Stimulated activated CD8-positive, alpha-beta memory T cell treated with anti-CD3 and anti-CD28 coated beads, Interleukin-4, amount 100 ng/mL, for 1 hour (primary cell): ENCODE measurements at places on chromosomes 1 and 21.

DNA sequence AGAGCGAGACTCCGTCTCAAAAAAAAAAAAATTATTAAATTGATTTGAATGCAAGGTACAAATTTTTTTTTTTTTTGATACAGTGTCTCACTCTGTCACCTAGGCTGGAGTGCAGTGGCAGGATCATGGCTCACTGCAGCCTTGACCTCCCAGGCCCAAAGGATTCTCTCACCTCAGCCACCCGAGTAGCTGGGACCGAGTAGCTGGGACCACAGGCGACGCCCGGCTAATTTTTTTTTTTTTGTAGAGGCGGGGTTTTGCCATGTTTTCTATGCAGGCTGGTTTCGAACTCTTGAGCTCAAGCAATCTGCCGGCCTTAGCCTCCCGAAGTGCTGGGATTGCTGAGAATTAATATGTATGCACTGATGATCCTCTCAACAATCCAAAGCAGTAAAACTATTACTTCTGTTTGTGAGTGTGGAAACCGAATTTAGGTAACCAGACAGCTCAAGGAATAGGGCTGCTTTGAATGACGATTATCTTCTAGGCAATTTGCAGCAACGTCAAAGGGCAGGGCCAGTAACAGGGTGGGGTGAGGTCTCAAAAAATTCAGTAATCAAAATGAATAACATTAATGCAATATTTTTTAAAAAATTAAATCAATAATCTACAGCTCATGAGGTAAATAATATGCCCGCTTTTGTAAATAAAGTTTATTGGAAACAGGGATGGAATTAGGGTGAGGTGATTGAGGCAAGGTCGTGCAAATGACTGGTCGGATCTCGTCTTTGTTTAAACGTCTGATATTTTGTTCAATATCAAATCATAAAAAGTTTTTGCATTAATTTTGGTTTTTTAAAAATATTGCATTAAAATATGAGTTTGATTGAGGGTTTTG lies 1.2 kb downstream of the CLSPN start:
- no peak for DNase-seq

DNA sequence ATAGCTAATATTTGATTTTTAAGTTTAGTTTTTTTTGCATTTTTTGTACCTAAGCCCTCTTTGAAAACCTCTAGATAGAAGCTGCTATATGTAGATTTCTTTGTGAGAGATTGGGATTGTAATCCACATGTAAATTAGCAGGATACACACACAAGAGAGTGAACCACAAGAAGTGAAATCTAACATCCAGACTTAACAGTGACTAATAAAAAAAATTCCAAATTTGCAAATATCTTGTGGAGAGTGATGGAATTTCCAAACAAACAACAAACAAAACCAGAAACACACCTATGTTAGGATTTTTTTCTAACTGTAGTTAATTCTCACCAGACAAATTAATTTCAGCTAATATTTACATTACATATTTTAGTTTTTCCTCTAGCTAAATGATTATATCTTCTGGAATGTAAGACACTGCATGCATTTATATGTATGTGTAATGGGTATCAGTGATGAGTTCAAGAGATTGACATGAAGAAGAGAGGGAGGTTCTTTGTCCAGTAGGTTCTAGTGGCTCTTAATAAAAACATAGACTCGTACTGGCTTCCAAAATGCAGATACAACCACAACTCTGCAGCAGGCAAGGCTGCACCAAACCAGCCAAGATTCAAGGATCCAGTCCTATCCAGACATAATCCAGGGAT lies 12.8 kb downstream of the CLDN17 start:
- no peak for DNase-seq

- DNase-seq = no peak
Measured at GRCh38 chr1:238254935-238255334, 364.2 kb upstream of the ZP4 start.

GRCh38 chr1:232403017-232403714 lies 226.8 kb downstream of the SIPA1L2 start:
- no peak for DNase-seq

GRCh38 chr1:247111700-247112478 lies 7.7 kb upstream of the ZNF669 start:
- DNase-seq = no peak

DNA sequence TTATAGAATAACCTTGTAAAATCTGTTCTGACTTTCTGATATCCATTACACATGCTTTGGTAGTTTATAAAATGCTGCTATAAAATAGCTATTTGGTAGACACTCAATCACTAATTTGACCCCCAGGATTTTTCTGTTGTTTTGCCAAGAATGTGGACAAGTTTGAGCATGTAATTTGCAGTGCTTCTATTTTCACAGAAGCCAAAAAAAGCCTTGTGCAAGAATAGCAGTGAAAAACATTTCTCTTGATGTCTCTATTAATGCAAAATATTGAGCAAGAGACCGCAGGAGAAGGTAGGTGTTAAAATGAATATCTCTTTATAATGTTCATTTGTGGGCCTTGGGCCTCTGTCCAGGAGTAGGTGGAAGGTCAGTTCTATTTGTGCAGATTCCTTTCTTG lies 22.5 kb downstream of the MAP3K7CL start:
- no peak for DNase-seq

DNA sequence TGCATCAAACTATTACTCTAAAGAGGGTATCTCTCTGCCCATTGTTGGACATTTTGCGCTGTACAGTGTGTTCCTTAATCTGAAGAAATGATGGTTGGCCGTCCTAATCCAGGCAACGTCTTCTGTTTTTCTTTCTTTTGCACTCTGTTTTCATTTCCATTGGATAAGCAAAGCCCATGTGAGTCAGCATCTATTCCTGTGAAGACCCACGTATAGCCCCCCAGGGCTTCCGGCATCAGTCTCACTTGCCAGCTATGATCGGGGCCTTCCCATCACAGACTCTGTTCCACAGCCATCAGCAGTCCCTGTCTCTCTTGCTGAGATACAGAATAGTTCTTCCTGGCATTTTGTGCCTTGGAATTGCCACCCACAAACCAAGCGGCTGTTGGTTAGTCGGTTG lies 29.2 kb upstream of the BRDT start:
- DNase-seq = no peak
